ENCODE measurements at places on chromosomes 5 and 9.

DNA sequence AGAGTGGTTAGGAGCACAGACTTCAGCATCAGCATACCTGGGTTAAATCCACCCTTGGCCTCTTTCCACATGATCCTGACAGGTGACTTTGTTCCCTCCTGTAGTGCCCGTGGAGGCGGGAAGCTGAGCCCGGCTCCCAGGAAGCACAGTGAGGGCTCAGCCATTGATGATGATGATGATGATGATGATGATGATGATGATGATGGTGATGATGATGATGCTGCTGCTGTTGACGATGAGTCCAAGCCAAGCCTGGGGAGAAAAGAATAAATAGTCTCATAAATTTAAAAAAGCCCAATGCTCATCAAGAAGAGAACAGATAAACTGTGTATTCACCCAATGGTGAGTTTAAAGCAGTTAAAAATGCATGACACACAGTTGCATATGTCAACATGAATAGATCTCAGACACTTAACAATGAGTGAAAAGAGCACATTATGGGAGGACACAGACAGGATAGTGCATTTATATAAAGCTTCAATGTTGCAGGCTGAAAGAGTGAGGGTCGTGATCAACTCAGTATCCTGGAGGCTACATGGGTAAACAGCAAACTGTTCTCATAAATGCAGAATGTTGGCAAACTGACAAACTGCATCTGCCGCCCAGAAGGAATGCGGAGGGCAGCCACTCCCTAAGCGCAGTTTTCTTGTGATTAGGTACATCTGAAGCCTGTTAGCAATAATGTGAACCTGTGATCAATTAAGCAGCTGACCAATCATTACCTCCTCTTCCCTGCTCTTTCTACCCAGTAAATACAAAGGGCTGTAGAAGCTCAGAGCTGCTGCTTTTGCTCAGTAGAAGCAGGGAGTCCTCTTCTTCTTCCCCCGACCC lies 11.7 kb upstream of the CFAP157 start:
- no peak for DNase-seq

GRCh38 chr5:162392336-162392735 lies 324.8 kb downstream of the GABRG2 start:
- DNase-seq: no peak

DNA sequence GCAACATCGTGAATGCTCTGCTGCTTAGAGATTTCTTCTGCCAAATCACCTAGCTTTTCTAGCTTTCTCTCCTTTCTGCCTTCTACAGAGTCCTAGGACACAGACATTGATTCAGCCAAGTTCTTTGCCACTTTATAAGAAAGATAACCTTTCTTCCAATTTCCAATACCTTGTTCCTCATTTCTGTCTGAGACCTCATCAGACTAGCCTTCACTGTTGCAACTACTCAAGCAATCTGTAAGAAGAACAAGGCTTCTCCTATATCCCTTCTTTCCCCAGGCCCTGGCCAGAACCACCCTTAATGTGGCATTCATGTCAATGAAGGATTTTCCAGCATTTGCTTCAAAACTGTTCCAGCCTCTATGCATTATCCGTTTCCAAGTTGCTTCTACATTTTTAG lies 24.3 kb downstream of the FBXO10 start:
- no peak for DNase-seq

DNA sequence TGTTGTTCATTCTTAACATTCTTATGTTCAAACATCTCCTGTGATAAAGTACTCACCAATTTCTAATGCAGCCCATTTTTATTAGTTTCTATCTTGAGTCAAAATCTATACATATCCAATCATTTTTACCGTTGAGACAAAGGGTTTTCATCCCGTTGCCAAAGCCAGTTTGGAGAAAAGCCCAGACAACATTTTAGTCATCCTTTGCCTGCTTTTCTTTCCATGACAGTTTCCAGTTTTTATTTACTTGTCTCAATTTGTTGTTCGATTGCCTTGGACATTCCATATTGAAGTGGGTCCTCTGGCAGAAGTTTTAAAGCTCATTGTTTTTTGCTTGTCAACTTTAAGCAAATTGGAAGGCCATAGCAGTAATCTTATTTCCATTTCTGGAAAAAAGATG lies 123.9 kb downstream of the RAB3C start:
- DNase-seq: no peak

- DNase-seq: no peak
Observed at GRCh38 chr5:65779643-65780042, 57.6 kb downstream of the NLN start.

GRCh38 chr9:73597771-73598170 lies 446.1 kb downstream of the ANXA1 start:
- DNase-seq: no peak
